Left colon (tissue), 2 donors: ENCODE measurements at places on chromosomes 7 and 10. TPM values are rescaled to one million over a fixed set of nuclear protein-coding genes. Genes with fewer than 3 reads are reported as not detected.

Gene EFCAB10
- not detected for total RNA-seq

Gene CTAGE15
- total RNA-seq: 1.7 TPM

Gene URGCP
- 75.7 TPM for total RNA-seq

Gene PROSER2
- 10.3 TPM for total RNA-seq
